ENCODE measurements at places on chromosomes 3 and 15.

DNA sequence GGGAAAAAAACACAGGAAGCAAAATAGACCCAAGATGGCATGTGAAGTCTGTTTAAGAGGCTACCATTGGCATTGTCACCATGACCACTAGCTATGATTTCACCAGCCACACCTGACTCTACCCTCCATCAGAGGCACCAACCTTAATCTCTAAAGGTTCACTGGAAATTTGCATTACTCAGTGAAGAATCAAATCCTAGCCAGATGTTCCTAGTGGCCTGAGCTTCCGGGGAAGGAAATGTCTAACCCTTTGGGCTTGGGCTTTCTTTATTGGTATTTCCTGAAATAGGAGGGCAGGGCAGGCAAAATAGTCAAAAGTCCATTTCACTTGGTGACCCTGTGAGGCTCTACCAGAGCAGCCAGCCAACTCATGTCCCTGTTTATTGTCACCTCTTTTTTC, 110.9 kb upstream of the PHLDB2 start:
- DNase-seq = no peak

DNA sequence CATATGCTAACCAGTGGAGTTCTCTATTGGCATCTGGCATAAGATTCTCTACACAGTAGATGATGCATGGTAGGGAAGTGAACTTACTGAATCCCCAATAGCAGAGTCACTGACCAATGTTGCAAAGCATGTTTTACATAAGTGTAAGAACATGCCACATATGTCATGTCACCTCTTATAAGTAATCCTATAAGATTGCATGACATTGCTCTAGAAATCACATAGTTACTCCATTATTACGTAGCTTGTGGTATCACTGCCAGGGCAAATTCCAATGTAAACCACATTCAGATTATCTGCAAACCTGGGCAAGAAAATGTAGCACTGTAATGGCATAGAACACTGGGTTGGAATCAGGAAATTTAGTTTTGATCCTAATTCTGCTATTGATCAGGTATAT, 198.2 kb upstream of the UMPS start:
- DNase-seq = no peak

- DNase-seq = no peak
These were observed 100.8 kb downstream of the SLCO3A1 start for GRCh38 chr15:91954292-91954691.

- DNase-seq = no peak
These were observed 174.9 kb downstream of the TNIK start for GRCh38 chr3:171285287-171285686.

DNA sequence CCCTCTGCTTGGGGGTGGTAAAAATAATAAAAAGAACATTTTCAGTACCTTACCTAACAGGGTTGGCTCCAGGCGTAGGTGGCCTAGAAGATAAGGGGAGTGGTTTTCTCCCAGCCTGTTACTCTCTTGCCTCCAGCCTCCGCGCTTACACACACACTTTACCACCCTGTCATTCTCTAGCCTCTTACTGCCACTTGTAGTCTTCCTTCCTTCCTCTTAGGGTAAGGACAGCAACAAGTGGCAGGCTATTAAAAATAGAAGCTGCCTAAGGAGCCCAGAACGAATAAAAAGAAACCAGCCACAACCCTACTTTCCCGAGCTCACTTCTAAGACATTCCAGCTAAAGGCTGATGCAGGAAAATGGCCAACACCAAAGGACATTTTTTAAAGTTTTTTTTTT, 9.6 kb upstream of the LIPH start:
- no peak for DNase-seq

- no peak for DNase-seq
These were observed 241.8 kb upstream of the SLCO3A1 start for GRCh38 chr15:91611561-91612323.

DNA sequence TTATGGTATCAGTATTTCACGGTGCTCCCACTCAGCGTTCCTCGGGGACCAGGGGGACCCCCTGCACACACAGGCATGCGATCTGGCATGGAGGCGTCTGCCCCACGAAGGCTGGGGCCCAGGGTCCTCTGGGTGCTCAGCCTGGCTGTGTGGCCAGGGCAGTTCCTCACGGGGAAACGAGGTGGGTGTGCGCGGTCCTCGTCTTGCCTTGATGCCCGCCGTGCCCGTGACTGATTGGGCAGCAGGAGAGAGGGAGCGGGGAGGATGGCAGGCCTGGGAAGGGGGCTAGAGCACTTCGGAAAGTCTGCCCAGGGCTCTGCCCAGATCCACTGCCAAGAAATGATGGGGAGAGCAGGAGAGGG, 10.9 kb downstream of the LINGO1 start:
- no peak for DNase-seq

DNA sequence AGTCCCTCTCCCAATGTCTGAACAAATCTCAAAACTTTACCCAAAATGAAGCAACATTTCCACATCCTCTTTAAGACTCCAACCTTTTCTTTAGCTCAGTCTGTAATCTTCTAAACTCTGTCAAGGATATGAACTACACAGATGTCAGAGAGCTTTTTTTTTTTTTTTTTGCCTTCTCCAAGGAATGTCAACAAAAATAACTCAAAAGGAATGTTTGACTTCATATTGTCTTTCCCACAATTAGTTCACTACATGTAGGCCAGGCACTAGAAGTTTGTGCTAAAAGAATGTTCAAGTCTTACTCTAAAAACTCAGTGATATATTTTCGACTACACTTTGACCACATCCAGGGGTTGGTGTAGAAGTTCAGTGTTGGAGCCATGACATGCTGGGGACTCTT, 37.1 kb downstream of the ADAMTS9 start:
- no peak for DNase-seq

GRCh38 chr3:58608648-58609047, 31.5 kb upstream of the FAM107A start:
- no peak for DNase-seq

- no peak for DNase-seq
These were observed 39.0 kb upstream of the TRAK1 start for GRCh38 chr3:42052132-42052483.

DNA sequence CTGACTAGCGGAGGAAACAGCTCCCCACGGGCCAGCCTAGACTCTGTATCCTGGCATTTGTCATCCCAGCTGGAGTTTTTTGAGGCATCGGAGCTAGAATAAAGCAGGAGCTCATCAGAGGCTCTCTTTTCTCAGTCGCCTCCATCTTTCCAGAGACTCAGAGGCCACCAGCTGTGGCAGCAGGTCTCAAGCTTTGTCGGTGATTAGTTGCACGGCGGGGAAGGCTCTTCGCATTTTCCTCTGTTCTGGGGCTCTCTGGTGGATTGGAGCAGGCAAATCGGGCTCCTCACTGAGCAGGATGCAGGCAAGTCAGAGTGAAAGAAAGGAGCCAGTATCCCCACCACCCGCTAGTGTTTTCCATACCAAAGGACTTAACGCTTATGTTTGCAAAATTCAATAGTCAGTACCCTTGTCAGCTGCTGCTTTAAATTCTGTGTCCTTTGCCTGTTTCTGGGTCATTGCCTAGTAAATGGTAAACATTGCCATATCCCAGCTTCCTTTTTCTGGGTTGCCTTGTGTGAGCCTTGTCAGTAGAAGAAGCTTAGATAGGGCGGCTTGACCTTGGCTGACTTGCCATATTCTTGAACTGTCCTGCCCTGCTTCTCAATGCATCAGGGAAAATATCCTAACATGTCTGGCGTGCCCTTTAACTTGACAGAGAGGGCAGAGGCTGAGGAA, 127.1 kb downstream of the PTPRG start:
- DNase-seq = no peak

DNA sequence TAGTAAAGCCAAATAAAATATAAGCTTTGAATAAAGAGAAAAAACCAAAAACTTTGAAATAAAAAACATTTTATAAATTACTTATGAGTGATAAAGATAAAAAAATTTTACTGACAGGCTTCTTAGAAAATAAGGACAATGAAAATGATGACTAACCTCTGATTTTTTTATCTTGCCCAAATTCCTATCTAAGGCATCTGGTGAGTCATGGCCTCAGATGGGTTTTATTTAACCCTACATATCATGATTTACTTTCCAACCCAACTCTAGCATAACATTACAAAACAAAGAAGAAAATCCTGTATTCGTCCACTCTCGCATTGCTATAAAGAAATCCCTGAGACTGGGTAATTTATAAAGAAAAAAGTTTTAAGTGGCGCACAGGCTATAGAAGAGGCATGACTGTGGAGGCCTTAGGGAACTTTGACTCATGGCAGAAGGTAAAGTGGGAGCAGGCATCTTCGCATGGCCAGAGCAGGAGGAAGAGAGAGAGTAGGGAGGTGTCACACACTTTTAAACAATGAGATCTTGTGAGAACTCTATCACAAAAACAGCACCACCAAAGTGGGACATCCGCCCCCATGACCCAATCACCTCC, 152.1 kb downstream of the NEK10 start:
- DNase-seq = no peak

DNA sequence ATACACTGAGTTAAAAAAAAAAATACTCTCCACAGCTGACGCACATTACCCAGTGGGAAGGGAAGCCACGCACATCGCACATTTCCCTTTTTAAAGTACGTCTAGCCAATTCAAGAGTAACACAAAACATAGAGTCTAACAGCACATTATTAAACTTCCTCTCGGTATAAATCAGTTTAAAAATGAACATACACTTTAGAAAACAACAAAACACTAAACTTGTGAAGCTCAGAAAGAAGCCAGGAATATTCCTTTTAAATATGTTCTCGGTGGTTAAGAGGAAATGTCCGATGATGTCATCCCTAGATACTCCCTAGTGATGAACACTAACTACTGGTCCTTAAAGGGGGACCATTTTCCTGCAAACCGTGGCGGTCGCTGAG, 721 bp downstream of the MYEF2 start:
- DNase-seq = no peak

- no peak for DNase-seq
These were observed 389.1 kb upstream of the SGO1 start for GRCh38 chr3:20575146-20575545.

DNA sequence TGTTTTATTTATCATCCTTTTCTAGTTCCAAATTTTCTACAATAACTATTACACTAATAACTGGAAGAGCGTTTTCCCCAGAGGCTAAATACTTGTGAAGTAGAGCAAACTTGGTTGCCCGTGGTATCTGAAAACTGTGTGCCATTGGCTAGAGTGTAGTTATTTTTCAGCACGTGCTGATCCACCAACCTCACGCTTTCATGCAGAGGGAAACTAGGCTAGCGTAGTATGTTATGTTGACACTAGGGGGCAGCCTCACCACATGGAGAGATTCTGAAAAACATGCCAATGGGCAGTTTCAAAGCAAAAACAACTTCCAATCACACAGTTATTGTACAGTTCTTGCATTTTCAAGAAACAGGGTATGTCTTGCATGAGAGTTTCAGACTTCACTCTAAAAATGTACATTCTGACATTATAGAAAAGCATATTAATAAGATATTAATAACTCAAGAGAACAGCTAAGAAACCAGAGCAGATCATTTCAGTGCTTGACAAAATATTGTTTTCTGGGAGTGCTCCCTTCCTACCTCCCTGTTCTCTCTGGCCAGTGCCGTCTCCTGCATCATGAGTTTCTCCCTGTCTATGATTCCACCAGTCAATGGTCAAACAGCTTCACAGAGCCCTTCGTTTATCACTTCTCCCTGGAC, 39.7 kb downstream of the SPATA12 start:
- DNase-seq = no peak

DNA sequence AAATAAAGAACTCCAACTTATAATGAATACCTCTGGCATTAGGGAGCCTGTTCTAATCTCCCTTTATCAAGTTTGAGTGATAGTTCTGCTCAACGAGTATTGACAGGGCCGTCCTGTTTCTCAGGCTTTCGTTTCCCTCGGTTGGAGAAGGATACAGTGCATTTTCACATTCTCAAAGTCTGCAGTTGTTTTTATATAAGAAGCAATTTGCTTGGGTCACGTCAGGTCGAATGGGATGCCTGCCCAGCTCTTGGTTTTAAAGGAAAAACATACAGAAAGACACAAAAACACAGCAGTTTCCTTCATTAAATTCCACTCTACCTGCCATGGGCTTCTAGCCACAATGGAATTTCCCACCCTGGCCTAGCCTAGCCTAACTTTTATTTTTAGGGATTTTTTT, 366.3 kb downstream of the TIGIT start:
- DNase-seq = no peak

All from T-helper 2 cell (primary cell).